ENCODE measurements at places on chromosomes 4 and X.

GRCh38 chr4:180710628-180711337, 1532.4 kb upstream of the TENM3 start:
- DNase-seq, result no peak

GRCh38 chr4:105651884-105652283, 56.6 kb downstream of the INTS12 start:
- DNase-seq, result no peak

GRCh38 chr4:46958742-46959488, 34.5 kb downstream of the GABRA4 start:
- no peak for DNase-seq

DNA sequence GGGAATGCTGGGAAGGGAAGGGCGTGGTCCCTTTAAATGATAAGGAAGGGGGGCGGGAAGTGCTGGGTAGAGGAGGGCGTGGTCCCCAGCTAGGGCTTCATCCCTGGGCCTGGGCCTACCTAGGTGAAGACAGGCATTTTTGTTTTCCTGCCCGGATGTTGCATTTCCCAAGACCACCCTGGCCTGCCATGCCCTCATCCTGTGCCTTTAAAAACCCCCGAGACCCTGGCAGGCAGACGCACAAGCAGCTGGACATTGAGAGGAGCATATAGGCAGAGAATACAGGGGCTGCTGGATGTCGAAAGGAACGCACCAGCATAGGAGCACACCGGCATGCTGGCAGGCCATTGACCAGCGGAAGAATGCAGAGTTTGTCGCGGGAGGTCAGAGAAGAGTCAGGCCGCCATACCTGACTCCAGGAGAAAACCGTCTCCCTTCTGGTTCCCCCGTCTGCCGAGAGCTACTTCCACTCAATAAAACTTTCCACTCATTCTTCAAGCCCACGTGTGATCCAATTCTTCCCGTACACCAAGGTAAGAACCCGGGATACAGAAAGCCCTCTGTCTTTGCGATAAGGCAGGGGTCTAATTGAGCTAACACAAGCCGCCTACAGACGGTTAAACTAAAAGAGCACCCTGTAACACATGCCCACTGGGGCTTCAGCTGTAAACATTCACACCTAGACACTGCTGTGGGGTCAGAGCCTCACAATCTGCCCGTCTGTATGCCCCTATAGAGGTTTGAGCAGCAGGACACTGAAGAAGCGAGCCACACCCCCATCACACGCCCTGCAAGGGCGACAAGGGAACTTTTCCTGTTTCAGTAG, 2.9 kb upstream of the AGA start:
- DNase-seq, result no peak

GRCh38 chr4:67160394-67160793, 384.9 kb downstream of the CENPC start:
- no peak for DNase-seq

- no peak for DNase-seq
Observed at GRCh38 chr4:153156263-153156662, 48.0 kb upstream of the TRIM2 start.

DNA sequence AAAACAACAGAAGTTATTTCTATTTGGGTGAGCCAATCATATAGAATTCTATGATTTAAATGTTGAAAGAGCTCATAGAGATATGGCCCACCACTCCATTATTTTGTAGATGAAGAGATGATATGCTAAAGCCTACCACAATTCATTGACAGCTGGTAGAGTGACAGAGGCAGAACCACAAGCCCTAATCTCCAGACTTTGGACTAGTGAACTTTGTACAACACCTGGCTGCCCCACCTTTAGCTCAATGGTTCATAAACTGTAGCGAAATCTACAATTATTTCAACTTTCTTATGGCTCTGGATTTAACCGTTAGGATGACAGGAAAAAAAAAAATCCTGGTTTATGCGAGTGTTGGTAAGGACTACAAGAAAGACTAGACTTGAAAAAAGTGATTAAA, 50.9 kb downstream of the PRKG2 start:
- DNase-seq, result no peak

DNA sequence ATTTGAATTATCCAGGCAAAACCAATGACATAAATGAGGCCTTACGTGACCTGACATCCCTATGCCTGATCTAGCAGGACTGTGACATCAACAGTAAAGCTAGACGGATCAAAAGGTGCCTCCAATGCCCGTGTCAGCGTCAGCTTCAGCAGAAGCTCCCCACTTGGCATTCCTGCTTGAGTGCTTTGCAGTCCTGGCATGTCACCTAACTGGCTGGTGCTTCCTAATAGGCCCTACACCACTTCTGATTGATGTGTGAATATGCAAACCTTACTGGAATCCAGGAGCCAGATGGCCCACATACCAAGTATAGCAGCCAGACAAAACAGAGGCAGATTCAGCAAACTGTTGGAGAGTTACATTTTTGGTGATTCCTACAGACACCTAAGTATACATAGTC, 224.2 kb downstream of the DMD start:
- DNase-seq, result no peak

DNA sequence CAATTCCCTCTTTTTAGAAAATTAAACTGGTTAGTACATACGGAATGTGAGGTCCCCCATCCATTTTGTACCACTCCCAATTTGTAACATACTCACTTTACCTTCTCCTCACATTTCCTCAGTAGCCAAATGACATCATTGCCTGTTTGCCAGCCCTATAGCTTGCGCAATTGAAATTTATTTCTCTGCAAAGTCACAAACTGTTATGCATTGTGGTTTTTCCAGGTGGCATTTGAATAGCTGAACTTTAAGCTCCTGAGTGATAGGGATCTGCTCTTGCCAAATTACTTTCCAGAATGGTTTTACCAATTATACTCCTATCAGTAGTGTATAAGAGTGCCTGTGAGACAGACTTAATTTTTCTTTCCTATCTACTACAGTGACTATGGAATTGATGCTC, 7.7 kb downstream of the COL4A5 start:
- no peak for DNase-seq

DNA sequence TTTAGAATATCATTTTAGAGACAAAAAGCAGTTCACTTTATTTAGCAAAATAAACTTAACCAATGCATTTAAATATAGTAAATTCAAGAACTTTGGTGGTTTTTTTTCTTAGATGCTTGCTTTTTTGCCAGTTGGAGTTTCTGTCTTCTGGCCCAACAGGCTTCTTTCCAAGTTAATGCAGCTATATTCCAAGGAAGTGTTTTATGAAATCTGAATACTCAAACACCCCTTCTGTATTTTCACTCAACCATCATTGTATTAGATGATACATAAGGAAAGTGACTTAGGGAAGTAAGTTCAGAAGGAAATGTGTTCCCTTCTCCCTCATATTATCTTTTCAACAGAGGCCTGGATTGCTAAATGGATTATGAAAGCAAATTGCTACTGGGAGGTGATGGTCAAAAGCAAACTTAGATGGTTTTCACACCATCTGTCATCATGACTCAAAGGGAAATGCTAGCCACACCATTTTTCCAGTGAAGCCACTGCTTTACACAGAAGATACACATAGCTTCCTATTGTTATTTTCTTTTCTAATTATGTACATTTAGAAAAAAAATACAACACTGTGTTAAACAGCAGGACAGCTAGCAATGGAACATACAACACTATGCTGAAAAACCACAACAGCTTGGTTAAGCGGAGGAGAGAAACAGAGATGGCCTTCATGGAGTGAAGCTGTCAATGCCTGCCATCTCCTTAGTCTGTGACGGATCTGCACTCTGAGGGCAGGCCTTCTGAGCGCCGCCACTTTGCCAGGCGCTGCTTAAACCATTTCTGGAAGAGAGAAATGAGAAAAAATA, 32.9 kb downstream of the HOPX start:
- DNase-seq, result no peak

GRCh38 chr4:83772685-83773084, 236.8 kb downstream of the GPAT3 start:
- DNase-seq, result no peak

GRCh38 chr4:8374851-8375649, 65.5 kb downstream of the ACOX3 start:
- no peak for DNase-seq

DNA sequence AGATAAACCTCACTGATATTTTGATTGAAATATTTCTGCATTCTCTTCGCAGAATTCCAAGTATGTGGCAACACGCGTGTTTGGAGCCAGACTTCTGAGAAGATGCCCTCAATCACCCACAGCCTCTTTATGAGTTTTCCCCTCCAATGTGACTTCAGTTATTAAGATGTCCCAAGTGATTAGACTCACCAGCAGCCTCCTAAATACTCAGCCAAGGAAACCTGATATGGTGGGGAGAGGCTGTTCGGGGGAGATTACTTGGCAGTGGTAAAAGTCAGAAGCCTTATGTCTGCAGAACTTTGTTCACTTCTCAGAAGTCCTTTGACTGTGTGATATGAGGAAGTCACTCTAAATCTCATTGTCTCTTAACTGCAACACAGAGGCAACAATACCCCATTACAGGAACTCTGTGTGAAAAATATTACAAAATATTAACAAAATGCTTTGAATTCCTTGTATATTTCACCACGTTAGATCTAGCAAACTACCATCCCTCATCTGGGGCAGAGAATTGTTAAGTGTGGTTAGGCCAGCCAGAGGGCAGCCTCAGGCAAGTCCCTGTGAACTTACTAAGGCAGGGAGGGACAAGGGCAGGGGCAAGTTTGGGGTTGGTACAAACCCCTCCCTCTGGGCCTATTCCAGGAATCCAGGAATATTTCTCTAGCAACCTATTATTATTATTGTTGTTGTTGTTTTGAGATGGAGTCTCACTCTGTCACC, 151.4 kb upstream of the USP9X start:
- no peak for DNase-seq

DNA sequence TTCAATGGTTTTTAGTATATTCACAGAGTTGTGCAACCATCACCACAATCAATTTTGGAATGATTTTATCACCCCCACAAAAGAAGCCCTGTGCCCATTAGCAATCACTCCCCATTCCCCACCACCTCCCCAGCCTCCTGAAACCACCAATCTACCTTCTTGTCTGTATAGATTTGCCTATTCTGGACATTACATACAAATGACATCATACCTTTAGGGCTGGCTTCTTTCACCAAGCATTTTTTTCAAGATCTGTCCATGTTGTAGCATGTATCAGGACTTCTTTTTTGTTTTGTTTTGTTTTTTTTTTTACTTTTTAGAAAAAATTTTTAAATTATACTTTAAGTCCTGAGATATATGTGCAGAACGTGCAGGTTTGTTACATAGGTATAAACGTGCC, 108.1 kb downstream of the RTL9 start:
- DNase-seq, result no peak

DNA sequence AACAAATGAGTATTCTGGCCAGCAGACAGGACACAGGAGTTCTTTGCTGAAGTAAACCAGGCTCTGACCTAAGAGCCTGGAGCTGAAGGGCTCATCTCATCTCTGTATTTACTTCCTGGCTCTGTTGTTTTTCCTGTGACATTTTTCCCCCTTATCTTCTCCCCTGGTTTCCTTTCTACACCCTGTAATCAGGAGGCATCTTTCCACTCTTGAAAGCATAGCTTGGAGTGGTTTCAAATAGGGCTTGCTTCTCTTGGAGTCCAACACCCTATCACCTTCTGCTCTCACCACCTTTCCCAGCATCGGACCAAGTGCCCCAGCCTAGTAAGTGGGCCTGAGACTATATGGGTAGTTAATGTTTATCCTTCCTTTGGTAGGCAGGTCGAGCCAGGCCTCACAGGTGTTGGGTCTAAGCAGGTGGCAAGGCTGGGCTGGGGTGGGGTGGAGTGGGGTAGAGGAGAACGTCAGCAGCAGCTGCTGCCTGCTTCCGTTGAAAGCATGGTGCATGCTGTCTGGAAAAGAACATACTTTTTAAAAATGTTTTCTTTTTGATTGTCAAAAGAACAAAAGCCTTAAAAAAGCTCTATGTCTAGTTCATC, 1.2 kb downstream of the DRP2 start:
- no peak for DNase-seq

- no peak for DNase-seq
Observed at GRCh38 chr4:76830964-76831703, 66.8 kb downstream of the SOWAHB start.

GRCh38 chrX:39577206-39577984, 520.4 kb downstream of the BCOR start:
- DNase-seq, result no peak

DNA sequence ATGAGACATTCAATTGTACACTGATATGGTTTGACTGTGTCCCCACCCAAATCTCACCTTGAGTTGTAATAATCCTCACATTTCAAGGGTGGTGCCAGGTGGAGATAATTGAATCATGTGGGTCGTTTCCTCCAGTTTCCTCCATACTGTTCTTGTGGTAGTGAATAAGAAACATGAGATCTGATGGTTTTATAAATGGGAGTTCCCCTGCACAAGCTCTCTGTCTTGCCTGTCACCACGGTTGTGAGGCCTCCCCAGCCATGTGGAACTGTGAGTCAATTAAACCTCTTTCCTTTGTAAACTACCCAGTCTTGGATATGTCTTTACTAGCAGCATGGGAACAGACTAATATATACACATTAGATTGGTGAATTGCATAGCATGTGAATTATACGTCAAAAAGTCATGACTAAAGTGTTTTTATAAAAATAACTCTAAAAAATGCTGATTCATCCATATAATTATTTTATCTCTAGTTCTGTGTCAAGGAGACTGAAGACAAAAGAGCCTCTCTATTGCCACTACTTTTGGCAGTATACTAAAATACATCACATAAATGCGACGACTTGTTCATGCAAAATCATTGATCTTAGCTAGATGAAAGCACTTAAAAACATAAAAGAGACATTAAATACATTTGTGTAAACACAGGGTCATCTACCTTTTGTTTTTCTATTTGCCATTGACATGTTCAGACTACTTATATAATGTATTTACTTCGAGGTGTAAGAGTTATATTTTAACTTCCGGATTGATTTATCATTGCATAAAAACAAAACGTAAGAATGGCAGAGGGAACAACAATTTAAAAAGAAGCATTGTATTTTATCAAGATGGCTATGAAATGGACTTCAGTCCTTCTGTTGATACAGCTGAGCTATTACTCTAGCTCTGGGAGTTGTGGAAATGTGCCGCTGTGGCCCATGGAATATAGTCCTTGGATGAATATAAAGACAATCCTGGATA, 50.1 kb downstream of the YTHDC1 start:
- no peak for DNase-seq

DNA sequence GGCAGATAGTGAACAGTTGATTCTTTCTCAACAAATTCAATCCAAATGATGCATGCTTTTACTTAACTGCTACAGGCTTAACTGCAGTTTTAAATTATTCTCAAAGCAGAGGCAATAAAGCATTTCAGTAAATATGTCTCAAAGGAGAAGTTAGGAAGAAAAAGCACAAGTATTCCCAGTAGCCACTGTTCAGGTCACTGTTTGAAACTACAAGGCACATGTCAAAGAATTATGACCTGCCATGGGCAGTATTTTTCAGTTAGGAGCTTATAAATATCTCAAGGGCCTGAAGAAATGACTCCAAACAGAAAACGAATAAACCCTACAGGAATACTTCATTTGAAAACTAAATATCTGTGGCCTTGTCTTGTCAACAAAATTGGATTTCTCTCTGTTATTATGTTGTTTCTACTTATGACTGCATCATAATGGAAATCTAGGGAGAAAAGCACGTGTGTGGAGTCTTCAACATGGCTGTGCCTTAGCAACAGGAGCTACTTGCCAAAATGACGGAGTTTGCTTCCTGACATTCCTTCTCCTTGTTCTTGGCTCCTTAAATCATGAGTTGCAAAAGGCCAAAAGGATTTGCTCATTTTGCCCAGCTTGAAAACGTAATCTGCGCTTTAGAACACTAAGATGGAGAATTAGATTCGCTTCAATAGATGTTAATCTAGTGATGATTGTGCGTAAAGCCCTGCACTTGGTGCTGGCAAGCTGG, 67.6 kb upstream of the GPR101 start:
- no peak for DNase-seq

GRCh38 chr4:112076919-112077608, 68.2 kb upstream of the FAM241A start:
- no peak for DNase-seq

GRCh38 chrX:44400588-44400987, 57.1 kb upstream of the EFHC2 start:
- no peak for DNase-seq
